ENCODE measurements at places on chromosomes 2 and 18.

GRCh38 chr18:36672437-36673344 lies 156.1 kb downstream of the TPGS2 start:
- no peak for DNase-seq

DNA sequence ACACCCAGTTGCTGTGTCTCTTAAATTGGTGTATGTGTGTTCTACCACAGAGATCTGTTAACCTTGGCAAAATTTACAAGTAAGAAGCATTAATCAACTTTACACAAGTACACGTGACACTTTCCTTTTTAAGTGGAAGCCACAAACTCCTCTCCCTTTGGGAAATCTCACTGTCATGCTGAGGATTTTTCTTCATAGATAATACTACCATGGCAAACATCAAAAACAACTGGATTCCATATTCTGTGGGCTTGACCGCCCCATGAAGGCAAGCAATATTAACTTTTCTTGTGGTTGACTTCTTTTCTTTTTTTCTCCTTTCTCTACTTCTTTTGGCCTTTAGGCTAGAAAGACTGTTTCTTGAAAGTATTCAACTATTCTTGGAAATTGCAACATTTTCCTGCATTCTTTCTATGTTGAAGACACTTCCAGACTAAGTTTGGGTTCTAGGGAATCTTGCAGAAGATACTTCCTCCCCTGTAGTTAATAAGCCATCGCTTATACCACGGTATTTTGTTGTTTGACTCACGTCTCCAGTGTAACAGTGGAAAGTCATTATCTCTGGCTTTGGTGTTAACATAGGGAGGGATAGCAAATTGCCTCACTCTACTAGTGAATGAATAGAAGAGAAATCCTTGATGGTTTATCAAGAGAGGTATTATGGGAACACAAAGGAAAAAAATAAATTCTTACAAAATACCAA lies 79.5 kb downstream of the SLC8A1 start:
- DNase-seq: no peak

GRCh38 chr2:49335546-49335945 lies 181.2 kb upstream of the FSHR start:
- no peak for DNase-seq

DNA sequence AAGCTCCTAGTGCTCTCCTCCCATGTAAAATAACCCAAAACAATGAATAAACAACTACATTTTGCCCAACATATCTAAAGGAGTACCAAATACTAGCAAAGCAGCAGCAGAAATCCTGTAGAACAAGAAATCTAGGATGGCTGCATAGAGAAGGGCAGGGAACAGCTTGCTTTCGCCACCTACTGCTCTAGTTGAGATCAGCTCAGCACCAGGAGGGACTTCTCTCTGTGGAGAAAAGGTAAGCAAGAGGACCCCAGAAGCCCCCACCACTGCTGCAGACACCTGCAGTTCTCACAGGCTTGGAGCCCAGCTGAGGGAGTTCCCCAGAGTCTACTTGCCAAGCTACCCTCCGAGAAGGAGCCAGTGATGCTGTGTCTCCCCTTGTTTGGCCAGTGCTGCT lies 243.0 kb upstream of the CHST9 start:
- DNase-seq: no peak

DNA sequence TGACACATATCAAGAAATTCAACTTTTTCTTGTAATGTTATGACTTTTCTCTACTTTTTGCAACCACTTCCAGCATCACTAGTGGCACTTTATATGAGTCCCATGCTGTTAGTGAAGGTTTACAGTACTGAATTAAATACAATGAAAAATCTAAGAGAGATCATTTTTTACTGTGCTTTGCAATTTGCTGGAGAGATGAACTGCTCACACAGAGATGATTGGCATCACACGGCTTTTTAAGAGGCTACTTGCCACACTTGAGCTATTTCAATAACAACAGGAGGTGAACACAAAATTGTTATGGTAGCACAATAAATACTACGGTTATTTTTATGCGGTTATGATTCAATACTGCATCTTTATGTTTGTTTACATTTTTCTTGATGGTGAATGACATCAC lies 88.9 kb downstream of the DAW1 start:
- no peak for DNase-seq

- DNase-seq: no peak
These were observed 908 bp downstream of the STAT1 start for GRCh38 chr2:191012845-191013681.

GRCh38 chr2:101657787-101658186 lies 39.7 kb upstream of the MAP4K4 start:
- DNase-seq: no peak

DNA sequence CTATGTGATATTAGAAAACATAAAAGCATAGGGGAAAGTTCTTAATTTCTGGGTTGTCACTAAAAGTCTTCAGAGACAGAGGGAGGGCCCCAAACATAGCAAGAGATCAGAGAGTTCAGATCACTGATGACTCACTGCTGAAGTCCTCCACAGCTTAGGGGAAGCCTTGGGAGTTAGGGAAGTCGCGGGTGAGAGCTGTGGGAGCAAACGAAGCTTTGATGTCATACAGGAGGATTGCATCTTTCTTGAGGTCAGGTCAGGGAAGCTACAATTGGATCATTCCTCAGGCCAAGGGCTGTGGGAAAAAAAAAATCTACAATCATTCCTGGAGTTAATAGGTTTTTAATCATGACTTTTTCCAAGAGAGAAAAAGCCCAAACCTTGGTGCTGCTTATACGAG lies 96.2 kb downstream of the COPS8 start:
- DNase-seq: no peak

GRCh38 chr2:207974216-207974605 lies 51.1 kb downstream of the PLEKHM3 start:
- no peak for DNase-seq

DNA sequence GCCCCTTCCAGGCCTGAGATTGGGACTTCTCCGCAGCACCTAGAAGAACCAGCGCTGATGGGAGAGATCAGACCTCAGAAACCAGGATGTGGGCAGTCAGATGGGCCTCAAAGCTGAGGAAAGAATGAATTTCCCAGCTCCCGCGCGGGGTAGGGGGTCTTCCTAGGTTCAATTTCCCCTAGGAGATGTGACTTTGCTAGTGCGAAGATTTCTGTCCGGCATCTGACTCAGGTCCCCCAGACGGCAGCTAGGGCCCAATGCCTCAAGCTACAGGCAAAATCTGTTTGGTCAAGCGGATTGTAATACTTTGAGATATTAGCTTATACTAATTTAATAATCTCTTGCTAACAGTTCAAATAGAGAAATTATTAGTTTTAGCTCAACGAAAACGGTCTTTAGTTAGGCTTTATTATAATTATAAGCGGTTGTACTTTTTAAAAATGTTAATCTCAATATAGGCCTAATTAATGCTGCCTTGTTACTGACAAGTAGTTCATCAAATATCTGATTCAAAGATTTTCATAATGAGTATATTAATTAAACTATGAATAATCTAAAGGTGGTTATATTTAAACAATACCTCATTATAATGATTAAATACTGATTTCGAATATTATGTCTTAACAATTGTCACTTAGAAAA lies 5.8 kb downstream of the DLX1 start:
- DNase-seq: peak; percentile 70

GRCh38 chr18:67145586-67146292 lies 370.8 kb downstream of the DSEL start:
- no peak for DNase-seq

- no peak for DNase-seq
These were observed 692.2 kb upstream of the LINC00305 start for GRCh38 chr18:64840911-64841701.

DNA sequence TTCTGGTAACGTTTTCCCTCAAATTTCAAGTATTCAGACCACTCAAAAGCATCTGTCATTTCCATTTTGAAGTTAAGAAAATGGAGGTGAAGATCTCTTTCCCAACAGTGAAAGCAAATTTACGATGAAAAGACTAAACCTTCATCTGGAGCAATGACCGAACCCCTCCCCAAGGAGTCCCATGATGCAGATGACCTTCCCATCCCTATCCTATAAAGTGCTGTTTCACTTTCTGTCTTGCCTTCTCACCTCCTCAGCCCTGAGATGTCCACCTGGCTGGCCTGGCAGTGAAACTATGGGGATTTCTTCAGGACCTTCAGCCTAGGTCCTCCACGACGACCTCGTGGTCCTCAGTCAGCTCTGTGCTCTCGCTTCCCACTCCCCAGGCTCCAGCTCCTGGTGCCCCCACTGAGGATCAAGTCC lies 925 bp upstream of the NPC1 start:
- no peak for DNase-seq

DNA sequence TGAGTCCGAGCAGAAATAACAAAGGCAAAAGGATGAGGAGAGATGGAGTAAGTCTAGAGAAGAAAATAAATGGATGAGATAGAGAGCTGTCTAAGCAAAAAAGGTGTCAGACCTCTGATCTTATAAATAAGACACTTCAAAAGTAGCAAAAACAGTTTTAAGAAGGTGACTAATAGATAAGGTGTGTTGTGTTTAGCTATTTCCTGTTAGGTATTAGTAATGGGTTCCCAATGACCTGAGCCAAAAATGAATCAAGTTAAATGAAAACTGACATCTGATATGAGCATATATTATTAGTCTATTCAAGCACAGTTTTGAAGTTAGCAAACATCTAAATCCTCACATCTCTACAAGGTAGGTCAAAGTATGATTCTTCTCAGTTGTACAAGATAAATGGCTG lies 10.6 kb downstream of the SUPT7L start:
- DNase-seq: no peak

DNA sequence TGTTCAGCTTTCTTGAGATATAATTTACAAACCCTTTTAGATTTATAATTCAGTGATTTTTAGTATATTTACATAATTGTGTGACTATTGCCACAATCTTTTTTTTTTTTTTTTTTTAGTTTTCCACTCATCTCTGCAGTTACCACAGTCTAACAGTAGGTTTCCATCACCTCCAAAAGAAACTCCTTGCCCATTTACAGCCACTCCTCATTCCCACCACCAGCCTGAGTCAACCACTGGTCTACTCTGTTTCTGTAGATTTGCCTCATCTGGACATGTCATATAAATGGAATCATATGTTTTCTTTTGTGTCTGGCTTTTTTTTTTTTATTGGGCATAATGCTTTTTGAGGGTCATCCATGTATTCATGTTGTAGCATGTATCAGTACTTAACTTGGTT lies 16.1 kb downstream of the MTX2 start:
- DNase-seq: no peak

- DNase-seq: no peak
These were observed 300.3 kb downstream of the MTX2 start for GRCh38 chr2:176569574-176569973.

DNA sequence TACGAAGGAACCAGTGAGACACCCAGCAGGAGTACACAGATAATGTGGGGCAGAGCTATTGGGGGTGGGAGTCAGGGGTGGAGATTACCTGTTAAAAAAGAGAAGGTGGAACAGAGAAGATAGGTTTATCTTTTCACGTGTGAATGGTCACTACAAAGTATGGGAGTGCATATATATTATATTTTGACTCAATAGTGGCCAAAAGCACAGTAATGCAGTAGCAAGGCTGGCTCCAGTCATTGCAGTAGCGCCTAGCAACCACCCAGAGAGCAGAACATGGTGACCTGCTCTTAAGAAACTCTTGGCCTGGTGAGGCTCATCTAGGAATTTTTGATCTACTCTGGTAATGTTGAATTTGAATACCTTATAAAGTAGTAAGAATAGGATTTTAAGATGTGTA lies 1.0 kb downstream of the IMPACT start:
- no peak for DNase-seq

GRCh38 chr18:73950116-73950700 lies 197.4 kb downstream of the FBXO15 start:
- no peak for DNase-seq
